Cardiac fibroblast (primary cell): ENCODE measurements at places on chromosomes 12 and 14.

- DNase-seq: no peak
These were observed 24.8 kb upstream of the VASH1 start for GRCh38 chr14:76736514-76736913.

- peak; percentile 73 for DNase-seq
These were observed 699 bp downstream of the MGAT2 start for GRCh38 chr14:49621114-49621881.

DNA sequence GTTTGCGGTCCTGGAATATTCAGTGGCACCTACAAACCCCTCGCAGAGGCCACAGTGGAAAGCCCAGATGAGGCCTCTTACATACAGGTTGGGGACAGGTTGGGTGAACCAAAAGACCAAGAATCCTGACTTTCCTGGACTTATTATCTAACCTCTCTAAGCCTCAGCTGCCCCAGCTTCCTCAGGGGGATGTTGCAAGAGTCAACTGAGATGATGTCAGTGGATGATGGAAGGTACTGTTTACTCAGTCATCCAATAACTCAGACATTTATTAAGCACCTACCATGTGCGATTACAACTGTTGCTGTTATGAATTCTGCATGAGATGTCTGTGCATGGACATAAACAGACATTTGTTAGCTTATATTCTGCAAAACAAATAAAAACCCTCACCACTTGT, 72.8 kb downstream of the RFX4 start:
- no peak for DNase-seq

DNA sequence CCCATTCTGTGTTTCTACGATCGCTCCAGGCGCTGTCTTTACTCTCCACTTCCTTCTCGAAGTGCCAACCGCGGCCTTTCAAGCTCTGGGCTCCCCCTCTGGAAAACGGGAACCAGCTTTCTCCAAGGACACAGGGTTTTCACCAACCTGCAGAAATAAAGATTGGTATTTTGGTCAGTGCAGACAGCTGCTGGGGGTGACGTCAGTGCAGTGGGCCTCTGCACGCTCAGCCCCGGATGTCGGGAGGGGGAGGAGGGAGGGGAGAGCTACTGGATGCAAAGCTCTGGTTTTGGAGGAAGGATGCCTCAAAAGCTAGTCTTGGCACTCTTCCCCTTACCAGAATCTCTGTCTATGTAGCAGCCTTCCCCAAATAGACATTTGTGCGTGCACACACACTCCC, 19.9 kb downstream of the HRK start:
- DNase-seq: peak; percentile 61

DNA sequence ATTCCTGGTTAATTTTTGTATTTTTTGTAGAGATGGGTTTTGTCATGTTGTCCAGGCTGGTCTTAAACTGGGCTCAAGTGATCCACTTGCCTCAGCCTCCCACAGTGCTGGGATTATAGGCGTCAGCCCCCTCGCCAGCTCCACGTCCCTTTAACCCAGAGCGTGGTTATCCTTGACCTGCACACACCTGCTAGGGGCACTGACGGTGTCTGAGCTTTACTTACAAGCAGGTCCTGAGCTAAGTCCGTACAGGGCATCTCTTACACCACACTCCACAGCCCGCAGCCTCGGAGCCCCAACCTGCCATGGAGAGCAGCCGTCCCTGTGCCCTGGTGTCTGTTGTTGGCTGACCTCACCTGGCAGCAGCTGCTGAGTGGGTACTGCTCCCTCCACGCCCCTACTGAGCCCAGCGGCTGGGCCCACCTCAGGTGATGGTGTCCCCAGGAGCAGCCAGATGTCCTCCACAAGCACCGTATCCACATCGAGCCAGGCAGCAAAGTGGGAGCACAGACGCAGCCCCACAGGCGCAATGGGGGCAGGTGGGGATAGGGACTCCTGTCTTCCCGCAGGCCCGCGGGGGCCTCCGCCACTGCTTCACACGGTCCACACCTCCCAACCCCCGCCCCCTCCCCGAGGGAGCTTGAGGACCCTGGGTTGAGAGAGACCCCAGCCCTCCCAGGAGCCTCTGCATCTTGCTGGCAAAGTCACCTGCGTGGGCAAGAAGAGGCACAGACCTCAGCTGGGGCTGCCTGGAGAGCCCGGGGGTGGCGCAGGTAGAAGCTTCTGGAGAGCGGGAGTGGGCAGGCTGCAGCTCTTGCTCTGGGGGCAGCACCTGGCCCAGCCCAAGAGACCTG, 325.4 kb upstream of the SFSWAP start:
- DNase-seq: no peak

- no peak for DNase-seq
These were observed 3.1 kb upstream of the GLTP start for GRCh38 chr12:109883461-109883860.

- no peak for DNase-seq
These were observed 68.2 kb upstream of the MDM1 start for GRCh38 chr12:68400226-68400829.

GRCh38 chr12:114269153-114269552, 136.8 kb downstream of the TBX5 start:
- no peak for DNase-seq

GRCh38 chr12:12705838-12706520, 10.0 kb upstream of the GPR19 start:
- no peak for DNase-seq

DNA sequence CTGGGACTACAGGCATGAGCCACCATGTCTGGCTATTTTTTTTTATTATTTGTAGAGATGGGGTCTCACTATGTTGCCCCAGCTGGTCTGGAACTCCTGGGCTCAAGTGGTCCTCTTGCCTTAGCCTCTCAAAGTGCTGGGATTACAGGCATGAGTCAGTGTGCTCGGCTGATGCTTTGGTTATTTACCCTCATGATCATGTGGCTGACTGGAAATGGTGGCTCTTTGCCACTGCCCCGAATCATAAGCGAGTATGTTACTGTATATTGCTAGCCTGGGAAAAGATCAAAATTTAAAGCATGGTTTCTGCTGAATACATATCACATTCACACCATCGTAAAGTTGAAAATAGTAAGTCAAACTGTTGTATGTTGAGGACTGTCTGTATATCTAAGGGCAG, 101.1 kb downstream of the RGS6 start:
- DNase-seq: no peak

DNA sequence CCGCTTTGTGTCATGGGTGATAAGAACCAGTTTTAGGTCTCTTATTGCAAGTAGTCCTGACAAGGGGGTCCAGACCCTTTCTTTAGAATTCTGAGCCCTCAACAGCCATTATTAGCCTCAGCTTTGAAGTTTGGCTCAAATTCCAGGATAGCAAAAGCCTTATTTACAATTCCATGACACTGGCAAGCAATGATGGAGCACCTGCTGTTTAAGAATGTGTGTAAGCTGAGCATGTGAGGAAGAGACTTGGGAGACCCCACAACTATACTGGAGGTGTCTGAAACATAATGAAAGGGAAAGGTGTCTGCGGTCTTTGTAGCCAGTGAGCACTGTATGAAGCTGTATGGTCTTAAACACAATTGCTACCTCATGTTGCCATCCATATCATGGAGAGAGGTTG, 119.8 kb downstream of the TBX5 start:
- DNase-seq: no peak
